COR-L47 (cell line): ENCODE measurements at places on chromosomes 16 and 17.

GRCh38 chr17:74213861-74214391 is 555 bp downstream of the TTYH2 start:
- DNase-seq = no peak

DNA sequence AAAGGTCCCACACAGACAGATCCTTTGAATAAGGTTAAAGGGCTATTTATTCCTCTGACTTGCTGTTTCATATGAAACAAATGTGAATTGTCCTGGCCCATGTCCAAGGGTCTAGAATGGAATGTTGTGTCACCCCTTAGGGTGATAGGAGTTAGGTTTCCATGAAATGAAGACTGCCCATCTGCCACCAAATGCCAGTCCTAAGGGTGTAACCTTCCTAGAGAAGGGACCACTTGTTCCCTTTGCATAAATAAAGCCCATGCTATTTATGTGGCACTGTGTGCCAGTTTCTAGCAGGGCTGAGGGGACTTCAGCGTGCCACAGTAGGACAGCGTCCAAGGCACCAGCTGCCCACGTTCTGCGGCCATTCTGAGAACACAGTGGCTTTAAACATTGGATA is 171.3 kb downstream of the ABCA8 start:
- DNase-seq = no peak

- DNase-seq = no peak
These were observed 107.0 kb downstream of the CRLF3 start for GRCh38 chr17:30717291-30718098.

- no peak for DNase-seq
These were observed 45.5 kb upstream of the ZFHX3 start for GRCh38 chr16:73093146-73094144.

DNA sequence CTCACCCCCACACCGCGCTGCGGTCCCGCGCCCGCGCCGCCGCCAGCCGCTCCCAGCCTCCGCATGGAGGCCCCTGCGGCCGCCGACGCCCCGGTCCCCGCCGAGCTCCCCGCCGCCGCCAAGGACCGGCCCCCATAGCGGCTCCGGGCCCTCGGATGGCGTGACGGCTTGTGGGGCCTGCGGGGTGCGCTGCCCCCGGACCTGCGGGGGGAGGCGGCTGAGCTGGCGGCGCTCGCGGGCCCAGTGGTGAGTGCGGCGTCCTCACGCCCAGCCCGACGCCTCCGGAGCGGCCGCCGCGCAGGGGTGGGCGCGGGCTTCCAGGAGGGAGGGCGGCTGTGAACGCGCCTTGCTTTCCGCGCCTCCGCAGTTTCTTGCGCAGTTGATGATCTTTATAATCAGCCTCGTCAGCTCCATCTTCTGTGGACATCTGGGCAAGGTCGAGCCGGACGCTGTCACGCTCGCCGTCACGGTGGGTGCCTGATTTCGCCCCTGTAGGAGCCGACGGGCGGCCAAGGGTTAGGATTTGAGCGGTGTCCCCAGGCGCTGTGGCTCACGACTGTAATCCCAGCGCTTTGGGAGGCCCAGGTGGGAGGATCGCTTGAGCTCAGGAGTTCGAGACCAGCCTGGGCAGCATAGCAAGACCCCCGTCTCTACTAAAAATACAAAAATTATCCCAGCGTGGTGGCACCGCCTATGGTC is 46.4 kb downstream of the SLC47A1 start:
- DNase-seq = no peak

DNA sequence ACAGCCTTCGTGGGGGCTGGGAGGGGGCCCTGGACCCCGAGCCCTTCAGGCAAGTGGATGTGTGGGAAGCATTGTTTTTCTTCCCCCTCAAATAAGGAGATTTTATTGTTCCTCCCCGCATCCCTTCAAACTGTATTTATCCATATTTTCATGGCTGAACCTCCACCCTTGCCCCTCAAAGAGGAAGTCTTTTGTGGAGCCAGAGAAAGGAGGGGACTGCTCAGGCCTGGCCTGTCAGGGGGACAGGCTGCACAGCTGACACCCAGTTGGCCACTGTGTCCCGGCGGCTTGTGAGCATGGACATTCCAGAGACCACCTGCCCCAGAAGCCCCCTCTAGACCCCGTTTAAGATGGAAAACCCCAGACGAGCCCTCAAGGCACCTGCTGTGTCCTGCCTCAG is 15.9 kb downstream of the HEXIM2 start:
- no peak for DNase-seq

DNA sequence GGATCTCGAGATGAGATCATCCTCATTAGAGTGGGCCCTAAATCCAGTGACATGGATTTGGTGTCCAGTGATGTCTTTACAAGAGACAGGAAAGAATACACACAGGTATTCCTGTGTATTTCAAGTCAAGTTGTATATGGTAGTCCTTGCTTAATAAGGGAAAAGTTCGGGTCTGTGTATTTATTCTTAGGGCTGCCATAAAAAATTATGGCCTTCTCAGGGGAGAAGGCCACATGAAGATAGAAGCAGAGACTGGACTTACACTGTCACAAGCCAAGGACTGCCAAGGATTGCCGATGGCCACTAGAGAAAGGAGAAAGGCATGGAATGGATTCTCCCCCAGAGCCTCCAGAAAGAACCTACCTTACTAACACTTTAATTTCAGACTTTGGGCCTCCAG is 8.3 kb downstream of the KRABD2 start:
- no peak for DNase-seq

DNA sequence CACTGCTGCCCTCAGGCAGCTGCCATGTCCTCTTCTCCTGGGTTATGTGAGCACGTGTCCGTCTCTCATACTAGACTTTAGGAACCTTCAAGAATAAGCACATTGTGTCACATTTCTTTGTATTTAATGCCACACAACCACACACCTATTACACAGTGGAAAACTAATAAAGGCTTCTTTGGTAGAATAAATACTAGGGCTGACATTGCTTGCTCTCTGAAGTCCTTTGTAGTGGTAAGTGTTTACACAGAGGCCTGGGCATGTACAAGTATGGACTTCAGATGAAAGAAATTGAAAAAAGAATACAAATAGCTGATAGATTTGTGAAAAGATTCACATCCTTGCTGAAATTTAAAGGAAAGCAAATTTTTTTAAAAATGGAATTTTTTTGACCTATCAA is 188.1 kb upstream of the CCL2 start:
- no peak for DNase-seq

GRCh38 chr17:45580924-45581323 is 90.4 kb upstream of the PLEKHM1 start:
- no peak for DNase-seq

DNA sequence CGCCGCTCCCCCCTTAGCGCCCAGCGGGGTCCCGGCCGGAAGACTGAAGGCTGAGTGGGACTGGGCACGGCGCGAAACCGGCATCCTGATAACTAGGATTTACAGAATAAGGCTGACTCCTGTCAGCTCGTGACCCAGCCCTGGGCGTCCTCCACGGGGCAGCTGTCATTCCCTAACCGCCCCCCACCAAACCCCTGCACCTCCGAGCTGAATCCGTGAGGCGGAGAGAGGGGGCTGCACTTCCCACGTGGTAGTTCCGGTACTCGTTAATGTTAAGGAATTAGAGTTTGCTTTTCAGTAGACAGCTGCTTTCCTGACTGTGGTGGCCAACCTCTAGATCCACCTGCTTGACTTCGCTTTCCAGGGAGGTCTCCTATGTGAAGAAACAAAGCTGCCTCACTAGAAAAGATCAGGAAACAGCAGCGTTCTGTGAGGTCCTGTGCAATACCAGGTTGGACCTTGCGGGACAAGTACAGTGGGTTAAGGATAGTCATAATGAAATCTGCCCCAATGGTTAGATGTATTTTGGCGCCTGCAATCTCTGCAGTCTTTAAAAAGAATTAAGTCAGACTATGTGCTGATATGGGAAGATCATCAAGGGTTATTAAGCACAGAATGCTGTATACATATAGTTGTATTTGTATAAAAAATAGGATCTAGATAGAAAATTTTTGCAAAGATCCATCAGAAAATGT is 1.1 kb upstream of the WBP2 start:
- no peak for DNase-seq

DNA sequence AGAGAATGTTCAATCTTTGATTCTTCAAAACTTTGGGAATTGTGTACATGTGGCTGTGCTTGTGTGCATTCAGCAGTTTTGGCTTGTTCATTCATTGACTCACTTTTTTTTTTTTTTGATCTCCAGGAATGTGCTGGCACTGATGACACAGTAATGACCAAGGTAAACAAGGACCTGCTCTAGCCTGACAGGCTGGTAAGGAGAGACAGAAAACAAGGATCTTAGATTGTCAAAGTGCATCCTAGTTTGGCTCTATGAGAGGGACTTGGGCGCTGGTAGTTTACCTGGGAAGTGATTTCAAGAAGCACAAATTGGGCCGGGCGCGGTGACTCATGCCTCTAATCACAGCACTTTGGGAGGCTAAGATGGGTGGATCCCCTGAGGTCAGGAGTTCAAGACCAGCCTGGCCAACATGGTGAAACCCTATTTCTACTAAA is 233.1 kb upstream of the WSCD1 start:
- no peak for DNase-seq

- DNase-seq = peak; percentile 29
These were observed 7.6 kb upstream of the LCAT start for GRCh38 chr16:67951485-67951884.

GRCh38 chr16:75024594-75024993 is 25.8 kb downstream of the ZNRF1 start:
- no peak for DNase-seq

DNA sequence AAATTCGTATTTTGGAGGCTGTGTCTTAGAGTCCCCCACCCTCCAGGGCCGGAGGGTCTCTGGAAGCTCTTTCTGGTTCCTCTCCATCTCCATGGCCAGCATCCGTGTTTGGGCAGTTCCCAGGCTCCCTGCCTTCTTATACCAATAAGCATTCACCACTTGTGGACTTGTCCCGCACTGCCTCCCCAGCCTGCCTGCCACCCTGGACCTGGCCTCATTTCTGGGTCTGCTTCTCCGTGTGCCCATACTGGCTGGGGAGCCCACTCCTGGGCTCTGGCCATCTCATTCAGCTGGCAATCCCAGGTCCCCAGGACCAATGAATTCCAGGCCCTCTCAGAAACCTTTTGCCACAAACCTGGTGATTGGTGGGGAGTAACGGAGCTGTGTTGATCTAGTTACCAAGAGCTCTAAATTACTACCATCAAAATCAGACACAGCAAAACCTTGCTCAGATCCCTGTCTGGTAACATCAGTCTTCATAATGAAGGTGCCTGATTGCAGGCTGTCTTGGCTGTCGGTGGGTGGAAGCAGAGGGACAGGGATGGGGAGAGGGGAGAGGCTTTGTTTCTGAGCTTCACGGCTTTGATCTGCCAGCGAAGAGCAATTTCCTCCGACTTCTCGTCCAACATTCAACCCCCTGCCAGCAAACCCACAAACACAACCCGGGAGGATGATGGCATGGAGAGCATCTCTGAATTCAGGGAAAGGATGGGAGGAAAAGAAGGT is 27.7 kb upstream of the CRHR1 start:
- DNase-seq = peak; percentile 23

GRCh38 chr17:13698832-13699231 is 97.1 kb upstream of the HS3ST3A1 start:
- no peak for DNase-seq

GRCh38 chr16:8110572-8111514 is 479.5 kb downstream of the TMEM114 start:
- no peak for DNase-seq

DNA sequence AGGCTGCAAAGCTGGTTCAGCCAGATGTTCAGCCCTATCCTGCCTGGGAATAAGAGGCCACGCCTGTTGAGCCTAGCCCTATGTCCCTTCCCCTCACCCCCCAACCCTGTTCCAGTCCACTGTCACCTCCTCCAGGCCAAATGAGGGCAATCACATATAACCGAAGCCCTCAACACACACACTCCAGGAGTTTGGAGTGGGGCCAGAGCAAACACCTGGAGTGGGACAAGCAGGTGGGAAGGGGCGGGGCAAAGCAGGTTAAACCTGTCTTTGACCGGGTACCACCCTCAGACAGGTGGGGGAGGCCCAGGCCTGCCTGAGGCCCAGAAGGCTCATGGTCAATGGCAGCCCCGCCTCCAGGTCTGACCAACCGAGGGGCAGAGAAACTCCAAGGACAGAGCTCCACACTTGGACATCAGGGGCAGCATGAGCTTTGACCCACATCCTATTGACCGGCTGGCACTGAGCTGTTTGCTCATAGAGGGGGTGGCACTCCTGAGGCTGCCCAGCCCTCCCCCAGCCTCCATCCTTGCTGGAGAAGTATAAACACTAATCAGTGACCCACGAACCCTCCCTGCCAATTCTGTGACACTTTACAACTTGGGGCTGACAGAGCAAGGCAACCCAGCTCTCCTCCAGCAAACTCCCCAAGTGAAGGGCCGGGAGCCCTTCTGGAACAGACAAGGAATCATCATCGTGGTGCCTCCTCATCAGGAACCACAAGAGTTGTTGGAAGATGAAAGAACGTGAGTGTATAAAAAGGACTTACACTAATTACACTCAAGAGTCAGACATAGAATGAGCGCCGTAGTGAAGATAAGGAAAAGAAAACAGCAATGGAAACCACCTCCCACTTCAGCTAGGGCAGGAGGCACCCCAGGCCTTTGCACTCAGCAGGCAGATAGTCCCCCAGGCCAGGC is 1.5 kb downstream of the ESRP2 start:
- DNase-seq = peak; percentile 87

GRCh38 chr17:75428543-75429469 is 23.3 kb upstream of the GRB2 start:
- DNase-seq = no peak

DNA sequence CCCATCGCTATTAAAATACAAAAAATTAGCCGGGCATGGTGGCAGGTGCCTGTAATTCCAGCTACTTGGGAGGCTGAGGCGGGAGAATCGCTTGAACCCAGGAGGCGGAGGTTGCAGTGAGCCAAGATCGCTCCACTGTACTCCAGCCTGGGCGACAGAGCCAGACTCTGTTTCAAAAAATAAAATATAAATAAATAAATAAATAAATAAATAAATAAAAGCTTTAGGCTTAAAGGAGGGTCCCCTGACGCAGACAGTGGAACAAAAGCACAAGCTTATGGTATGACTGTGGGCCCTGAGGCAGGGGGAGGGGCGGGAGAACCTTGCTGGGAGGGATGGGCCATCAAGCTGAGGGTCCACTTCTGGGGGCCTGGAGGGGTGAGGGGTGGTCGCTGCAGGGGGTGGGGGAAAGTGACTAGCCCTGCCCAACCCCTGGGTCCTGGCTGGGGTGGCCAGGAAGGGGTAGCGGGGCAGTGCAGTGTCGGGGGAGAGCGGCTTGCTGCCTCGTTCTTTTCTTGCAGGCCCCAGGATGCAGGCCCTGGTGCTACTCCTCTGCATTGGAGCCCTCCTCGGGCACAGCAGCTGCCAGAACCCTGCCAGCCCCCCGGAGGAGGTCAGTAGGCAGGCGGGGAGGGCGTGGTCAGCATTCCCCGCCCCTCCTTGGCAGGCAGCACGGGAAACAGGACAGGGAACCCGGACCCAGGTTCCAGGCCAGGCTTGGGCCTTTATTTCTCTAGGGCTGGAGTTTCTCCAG is 4.7 kb downstream of the SERPINF1 start:
- DNase-seq = no peak

DNA sequence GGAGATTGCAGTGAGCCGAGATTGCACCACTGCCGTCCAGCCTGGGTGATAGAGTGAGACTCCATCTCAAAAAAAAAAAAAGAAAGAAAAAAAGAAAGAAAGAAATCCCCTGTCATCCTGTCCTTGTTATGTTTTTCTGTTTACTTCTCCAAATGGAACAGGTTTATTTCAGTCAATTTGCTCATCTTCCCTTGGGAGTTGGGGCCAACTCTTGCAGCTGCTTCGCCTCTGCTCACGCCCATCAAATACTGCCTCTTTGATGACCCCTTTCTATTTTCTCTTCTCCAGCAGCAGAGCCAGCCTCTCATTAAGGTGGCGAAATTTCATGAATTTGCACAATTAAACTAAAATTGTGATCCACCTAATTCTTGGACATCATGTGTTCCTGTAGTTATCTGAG is 173.4 kb downstream of the ZNF18 start:
- no peak for DNase-seq
